Stimulated activated CD4-positive, alpha-beta T cell treated with anti-CD3 and anti-CD28 coated beads, Interleukin-1b, Interleukin-23, amount 100 ng/mL, for 1 hour (primary cell): ENCODE measurements at places on chromosomes 2 and 18.

GRCh38 chr2:231720987-231721966 lies 13.0 kb downstream of the PTMA start:
- no peak for DNase-seq

- DNase-seq: no peak
Measured at GRCh38 chr2:118853651-118854291, 6.3 kb upstream of the EN1 start.

DNA sequence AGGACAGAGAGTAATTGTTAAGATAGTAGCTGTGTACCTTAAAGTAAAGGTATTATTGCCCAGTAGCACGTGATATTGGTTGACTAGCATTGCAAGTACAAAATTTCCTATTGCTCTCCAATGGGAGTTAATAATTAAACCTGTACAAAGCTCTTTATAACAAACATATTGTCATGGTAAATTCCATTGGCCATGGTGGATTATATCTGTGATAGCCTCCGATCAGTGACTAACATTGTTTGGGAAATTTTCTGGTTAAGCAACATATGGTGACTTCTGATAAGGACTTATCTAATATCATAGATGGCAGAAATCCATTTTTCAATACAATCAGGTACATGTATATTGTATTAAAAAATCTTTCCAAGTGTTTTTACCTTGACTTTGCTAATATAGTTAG lies 360.8 kb downstream of the DCC start:
- no peak for DNase-seq

- no peak for DNase-seq
Measured at GRCh38 chr2:24672589-24672988, 120.6 kb downstream of the PTRHD1 start.

GRCh38 chr2:28702415-28702861 lies 49.2 kb upstream of the PPP1CB start:
- no peak for DNase-seq

- DNase-seq: no peak
Measured at GRCh38 chr2:211401328-211401727, 844.9 kb downstream of the CPS1 start.

GRCh38 chr2:214341646-214342045 lies 69.2 kb upstream of the VWC2L start:
- no peak for DNase-seq

DNA sequence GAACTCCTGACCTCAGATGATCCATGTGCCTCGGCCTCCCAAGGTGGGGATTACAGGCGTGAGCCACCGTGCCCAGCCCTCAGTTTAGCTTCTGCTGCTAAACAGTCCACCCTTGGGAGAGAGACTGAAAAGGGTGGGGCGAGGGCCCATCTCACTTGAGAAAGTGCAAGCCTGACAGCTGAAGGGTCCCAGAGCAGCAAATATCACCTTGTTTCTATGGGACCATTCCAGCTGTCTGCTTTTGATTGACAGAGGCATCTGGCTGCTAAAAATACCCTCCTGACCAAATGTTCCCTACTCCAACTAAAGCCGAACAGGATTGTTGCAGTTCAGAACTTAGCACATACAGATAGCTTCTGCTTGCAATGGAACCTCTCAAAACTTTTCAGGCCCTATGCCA lies 436 bp upstream of the SMYD1 start:
- DNase-seq: no peak

DNA sequence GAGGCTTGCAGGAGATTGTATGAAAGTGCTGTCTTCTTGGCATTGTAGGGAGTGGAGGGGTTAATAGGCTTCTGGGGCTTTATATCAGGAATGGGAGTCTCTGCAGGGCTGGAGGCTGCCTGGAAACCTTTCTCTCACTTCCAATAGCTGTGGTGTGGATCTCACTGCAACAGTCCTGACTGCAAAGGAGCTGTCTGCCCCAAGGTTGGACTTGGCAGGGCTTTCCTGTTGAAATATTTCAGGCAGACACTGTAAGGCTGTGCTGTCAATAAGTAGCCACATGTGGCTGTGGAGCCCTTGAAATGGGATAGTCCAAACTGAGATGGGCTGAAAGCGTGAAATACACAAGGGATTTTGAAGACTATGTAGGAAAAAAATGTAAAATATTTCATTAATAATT lies 399.1 kb upstream of the SPRED2 start:
- no peak for DNase-seq

- peak; percentile 67 for DNase-seq
Measured at GRCh38 chr2:229921892-229922448, at the start of gene TRIP12. Gene TRIP12 (minus strand): TSS chr2:229922009. CDS start chr2:229880079, 41,930 bp downstream.

DNA sequence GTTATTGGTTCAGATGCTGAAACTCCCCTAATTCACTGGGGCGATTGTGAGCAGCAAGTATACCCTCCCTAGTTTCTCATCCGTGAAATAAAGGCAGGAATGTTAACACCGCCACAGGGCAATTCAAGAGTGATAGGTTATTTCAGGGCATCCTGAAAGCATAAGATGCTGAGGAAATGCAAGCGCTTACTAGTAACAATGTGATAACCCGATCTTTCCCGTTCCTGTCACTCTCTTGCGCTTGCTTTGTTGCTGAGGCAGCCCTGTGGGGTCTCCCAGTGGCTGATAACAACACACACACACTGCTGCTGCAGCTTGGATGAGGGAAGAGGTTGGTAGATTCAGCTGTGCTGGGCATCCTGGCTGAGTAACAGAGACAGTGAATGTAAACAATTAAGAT lies 259.3 kb downstream of the AGPS start:
- no peak for DNase-seq

GRCh38 chr18:45627204-45627526 lies 11.9 kb downstream of the SLC14A2 start:
- DNase-seq: no peak

DNA sequence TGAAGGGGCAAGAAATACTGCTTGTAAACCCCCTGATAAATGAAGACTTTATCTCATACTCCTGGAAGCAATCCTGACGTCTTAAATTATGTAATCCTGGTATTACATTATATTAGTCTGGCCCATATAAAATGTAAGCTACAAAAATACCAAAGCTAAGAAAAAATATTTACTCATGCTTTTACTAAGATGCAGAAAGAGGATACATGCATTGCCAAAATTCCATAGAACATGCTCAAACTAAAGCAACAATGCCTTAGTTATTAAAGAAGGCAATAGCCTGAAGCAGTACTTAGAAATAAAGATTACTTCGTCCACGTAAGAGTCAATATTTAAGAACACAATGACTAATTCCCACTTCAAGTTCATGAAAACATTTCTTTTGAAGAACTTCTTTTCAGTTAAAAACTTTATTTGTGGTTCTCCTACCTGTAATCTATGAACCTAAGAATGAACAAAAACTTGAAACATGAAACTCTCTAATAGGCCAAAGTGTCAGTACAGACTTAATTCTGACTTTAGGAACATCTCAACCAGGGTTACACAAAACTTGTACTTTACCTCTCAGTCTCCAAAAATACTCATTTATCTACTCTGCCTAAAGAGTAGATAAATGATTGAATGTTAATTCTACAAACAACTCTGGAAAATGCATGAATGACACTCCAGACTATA lies 117.3 kb downstream of the THADA start:
- DNase-seq: no peak

GRCh38 chr2:168183308-168183997 lies 63.9 kb downstream of the STK39 start:
- DNase-seq: no peak

DNA sequence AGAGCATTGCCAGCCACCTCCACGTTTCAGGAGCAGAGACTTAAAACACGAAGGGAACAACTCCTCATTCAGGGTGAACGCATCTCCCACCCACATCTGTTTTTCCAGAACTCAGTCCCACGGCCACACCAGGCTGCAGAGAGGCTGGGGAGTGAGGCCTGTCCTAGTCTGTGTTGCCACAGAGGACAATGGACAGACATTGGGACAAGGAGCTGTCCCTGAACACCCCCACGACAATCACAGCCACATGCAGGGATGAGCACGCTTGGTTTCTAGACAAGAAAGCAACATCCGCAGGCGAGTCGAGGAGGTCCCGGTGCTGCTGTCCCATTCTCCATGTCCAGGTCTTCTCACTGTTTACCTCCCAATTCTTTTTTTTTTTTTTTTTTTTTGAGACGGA lies 167.4 kb downstream of the EIPR1 start:
- DNase-seq: no peak

- DNase-seq: no peak
Measured at GRCh38 chr2:82478641-82479040, 1980.4 kb downstream of the SUCLG1 start.

DNA sequence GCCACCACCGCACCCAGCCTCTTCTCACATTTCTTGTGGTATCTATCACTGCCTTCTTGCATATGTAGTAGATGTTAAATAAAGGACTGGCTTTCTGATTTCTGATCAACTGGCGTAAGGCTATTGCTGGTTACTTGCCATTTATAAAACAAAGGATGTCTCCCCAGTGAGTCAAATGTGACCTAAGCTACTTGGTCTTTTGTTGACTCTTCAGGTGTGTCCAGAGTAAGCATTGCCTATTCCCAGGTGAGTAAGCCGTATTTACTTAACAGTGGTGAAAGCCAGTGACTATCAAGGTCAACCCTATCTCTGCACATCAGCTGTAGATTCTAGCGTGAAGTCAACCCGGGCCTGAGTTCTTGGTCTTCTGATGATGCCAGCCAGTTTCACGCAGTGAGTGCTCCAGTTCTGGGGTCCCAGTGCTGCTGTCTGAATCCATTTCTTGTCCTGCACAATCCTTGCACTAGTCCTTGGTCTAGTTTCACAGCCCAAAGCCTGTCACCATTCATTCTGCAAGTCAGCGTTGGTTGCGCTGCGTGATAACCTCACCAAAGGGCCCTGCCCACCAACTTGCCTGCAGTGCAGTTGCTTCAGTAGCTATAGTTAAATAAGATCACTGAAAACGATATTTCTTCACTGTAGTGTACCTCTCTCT lies 120.2 kb downstream of the GBX2 start:
- DNase-seq: no peak

DNA sequence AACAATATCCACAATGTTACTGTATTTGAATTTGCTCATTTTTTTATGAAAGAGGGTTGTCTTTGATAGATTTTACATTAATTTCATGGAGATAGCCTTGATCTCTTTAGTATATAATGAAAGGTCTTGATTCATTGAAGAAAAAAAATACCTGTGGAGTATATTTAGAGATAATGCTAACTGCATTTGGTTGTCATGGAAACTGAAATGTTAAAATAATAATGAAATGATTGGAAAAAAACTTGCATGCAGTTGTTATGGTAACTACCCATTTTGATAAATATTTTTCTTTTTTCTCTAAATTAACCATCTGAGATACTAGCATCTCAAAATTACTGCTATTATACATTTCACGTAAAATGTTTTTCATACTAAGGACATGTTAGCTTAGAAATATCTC lies 712.7 kb upstream of the FAM98A start:
- no peak for DNase-seq

DNA sequence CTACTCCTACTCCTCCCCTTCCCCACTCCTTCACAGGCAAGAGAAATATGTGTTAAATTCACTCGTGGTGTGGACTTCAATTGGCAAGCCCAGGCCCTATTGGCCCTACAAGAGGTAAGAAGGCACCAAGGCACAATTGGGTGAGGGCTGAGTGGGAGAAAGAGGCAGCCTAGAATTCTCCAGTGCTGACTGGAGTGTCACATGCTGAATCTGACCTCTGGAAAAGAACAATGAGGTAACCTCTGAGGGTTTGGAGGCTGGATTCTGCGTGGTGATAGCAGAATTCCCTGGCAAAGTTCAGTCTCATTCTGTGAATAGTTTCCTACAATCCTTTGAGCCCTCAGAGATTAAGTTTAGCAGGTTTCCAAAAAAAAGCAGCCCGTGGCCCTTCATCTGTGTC lies 6.9 kb downstream of the CENPA start:
- DNase-seq: no peak

- DNase-seq: no peak
Measured at GRCh38 chr2:182554950-182555349, 128.1 kb upstream of the PDE1A start.

DNA sequence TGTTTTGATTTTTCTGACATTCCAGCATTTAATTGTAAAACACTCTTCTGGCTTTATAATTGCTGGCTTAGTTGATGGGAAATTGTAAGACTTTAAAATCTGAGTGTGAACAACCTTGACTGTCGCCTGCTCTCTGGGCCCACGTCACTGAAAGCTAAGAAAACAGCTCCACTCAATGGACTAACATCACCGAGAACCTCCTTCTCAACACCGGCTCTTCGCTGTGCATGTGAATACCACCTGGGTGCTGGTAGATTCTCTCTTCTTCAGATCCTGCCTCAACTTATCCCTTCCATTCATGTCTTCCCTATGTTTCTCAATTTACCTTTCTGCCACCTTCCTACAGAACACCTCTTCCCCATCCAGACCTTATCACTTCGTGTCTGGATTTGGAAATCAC lies 523.1 kb upstream of the ID2 start:
- no peak for DNase-seq

GRCh38 chr2:230865766-230866755 lies 1.3 kb downstream of the ITM2C start:
- DNase-seq: no peak

GRCh38 chr2:61967262-61967661 lies 61.8 kb downstream of the COMMD1 start:
- DNase-seq: no peak

DNA sequence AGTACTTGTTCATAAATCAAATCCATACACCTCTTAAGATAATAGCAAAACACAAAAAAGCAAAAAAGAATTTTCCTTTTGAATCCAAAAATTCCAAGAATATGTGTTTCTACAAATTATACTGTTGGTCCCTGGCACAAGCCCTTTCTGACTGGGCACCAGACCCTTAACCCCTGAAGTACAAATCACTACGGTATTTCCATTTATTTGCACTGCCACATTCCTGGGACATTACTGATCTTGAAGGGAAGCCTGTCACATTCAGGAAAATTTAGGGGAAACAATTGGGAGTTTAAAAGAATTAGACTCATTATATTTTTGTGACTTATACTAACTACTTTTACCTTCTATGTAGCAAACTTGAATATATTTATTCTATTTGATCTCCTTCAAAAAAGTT lies 98.8 kb downstream of the ZNF521 start:
- DNase-seq: no peak

GRCh38 chr18:79545736-79546171 lies 133.8 kb upstream of the CTDP1 start:
- DNase-seq: no peak

GRCh38 chr2:3493615-3494007 lies 25.7 kb downstream of the ADI1 start:
- DNase-seq: no peak

DNA sequence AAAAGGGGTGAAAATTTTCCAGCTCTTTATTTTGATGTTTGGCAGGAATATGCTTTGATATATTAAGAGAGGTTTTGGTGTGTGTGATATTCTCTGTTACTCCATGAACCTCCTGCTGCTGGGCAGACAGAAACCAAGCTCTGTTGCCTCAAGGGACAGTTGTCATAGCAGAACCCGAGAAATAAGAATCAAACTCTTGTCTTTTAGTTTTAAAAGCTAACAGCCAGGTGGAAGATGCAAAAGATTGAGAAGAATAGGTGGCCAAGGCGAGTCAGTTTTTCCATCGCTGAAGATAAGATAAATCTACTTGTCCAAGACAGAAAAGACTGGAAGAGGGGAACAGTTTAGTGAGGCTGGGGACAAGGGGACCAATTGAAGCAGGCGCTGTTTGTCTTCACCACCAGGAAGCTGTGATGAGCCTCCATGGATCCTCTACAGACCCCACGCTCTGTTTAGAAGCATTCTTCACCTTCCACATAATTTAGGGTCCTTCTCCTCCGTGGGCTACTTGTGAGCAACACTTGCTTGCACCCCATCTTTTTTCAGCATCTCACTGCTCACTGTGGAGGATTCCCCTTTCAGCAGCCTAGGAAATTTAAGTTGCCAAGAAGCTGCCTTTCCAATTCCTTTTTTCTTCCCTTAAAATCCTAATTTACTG lies 23.9 kb downstream of the PMAIP1 start:
- DNase-seq: no peak
